CD8-positive, alpha-beta memory T cell (primary cell): ENCODE measurements at places on chromosomes 4 and X.

DNA sequence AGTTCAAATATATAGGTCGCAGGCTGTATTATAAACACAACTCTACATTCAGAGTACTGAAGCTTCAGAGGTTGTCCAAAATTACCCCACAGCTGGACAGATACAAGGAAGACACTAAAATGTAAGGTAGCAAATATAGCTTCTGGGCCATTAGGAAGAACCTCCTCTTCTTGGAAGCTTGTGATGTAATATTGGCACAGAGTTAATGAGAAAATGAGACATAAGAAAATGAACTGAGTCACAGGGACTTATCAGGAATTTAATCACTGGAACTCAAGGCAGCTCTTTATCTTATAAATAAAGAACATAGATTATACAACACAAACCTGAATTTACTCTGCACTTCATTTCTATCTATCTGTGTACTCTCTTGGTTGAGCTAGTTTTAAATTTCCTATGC lies 344.7 kb downstream of the PCDH10 start:
- no peak for DNase-seq

- no peak for DNase-seq
These were observed 75.4 kb downstream of the AR start for GRCh38 chrX:67619253-67619652.

- DNase-seq: no peak
These were observed 12.9 kb downstream of the TMEM184C start for GRCh38 chr4:147629783-147630730.

DNA sequence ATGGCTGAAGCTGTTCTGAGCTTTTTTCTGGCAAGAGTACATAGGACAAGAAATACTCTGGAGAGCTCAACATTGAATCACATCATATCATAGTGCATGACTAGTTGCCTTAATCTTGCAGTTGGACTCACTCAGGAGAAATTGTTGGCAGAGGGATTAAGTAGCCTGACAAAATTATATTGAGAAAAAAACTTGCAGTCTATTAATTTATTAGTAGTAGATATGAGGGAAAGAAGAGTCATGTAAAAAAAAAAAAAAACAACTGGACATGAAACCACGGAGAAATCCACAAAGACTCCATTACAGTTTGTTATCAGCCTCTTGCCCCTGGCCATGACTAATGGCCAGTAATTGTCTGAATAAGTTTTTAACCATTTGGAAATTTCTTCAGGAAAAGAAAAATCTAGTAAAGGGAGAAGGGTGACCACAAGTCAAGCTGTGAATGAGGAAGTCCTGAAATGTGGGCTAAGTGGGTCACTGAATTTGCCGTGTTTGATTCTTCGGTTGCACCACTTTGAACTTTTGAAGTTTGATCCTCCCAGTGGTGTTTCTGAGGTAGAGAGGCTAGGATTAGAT lies 45.6 kb downstream of the FHL1 start:
- DNase-seq: no peak

DNA sequence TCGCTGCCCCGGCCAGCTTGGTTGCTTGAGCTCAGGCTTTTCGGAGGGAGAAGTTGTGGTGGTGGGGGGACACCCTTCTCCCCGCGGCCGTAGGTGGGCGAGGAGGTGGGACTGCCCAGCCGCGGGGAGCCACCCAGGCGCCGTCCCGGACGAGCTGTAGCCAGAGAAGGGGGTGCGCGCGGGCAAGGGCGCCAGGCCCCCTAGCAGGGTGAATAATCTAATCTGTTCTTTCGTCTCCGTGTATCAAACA lies 3.1 kb downstream of the MID1IP1 start:
- DNase-seq: no peak

- DNase-seq: no peak
These were observed at the start of gene AADAT for GRCh38 chr4:170089668-170090351. Gene AADAT, minus strand, starts transcription at chr4:170089956. Its CDS starts 266 bp downstream, at chr4:170089690.

DNA sequence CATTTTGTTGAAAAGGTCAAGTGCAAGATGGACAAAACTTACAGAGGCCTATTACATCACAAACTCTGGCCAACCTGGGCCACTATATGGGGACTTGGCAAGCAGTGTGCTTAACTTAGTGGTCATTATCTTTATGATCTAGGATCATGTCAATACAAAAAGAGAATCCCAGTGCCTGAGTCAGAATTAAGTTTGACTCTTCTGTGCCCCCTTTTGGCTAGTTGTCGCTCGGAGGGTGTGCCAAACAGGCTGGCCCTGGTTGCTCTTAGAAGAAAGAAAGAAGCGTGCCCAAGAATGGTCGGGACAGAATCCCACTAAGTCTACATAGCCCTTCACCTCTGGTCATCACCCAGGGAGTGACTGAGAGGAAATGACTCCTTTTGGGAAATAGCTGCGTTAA lies 100.1 kb downstream of the EIF4E start:
- peak; percentile 20 for DNase-seq

DNA sequence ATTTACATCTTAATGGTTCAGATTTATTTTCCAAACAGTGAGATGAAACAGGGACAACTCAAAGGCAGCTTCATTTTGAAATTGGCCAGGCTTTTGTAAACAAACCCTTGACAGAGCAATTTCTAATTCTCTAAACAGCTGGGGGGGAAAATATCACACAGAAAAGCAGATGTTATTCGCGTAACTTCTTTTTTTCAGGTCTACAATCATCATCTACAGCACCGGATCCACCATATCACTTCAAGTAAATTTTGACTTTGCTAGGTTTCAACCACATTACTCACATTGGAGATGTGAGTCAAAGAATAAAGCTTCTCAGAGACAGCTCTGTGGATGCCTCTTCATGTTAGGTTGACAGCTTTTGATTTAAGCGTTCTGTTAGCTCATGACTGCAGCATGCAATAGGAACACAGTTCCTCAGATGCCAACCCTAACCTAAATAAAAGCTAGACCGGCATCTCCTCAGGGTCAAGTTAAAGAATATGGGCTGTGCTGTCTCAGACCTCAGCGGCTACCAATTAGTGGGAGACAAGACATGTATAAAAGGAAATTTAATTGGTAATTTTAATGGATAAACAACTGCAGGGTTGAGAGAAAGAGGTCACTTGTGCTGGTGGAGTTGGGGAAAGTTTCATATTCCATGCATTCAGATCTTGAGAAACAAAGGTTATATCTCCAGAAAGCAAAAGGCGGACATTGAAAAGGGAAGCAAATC lies 26.8 kb downstream of the AMELX start:
- DNase-seq: no peak

- DNase-seq: no peak
These were observed 48.0 kb downstream of the RAPGEF2 start for GRCh38 chr4:159150821-159151390.

DNA sequence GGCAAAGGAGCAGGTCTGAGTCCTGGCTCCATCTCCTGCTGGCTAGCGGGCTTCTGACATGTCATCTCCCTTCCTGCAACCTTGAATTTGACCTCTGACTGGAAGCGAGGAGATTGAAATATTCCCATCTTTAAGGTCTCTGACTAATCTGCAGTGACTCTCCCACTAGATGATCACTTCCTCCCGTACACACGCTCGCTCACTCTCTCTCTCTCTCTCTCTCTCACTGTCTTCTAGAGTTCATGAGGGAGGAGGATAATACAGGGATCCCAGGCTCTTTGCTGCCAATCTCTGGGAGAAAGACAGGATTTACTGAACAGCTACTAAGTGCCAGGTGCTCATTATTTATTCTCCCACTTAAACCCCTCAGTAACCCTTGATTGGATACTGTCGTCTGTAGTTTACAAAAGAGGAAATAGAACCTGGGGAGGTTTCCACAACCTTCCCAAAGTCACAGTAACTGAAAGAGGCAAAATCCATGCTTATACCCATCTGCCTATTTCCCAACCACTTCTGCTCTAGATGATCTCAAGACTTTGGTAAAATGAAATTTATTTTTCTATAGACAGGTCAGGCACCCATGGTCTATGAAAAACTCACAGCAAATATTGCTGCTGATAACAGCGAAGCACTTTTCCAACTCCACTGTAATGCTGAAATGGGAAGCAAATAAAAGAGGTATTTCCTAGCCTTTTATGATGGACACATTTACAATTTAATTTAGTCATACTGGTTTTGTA lies 193.5 kb upstream of the C1QTNF7 start:
- DNase-seq: no peak

GRCh38 chr4:95066050-95066449 lies 308.3 kb downstream of the BMPR1B start:
- DNase-seq: no peak

DNA sequence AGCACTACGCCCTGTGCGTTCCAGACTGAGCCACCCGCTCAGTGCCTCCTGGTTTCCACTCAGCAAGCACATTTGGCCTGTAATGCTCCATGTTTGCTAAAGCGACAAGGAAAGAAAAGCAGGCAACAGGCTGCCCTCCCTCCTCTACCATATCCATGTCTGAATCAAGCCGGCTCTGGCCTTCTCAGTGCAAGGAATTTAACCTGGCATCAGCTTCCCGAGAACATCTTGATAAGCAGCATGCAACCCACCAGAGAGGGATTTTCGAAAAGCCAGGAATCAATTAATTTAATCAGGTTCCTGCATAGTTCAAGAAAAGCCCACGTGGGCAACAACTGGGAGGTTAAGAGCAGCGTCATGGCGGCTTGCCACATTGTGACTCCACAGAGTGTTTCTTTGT lies 228.2 kb downstream of the HS6ST2 start:
- DNase-seq: no peak

- no peak for DNase-seq
These were observed 250.5 kb upstream of the IGFBP7 start for GRCh38 chr4:57360681-57361080.
